ENCODE measurements at places on chromosomes 12 and 14.

- no peak for DNase-seq
Measured at GRCh38 chr14:34449819-34450541, 12.1 kb downstream of the SPTSSA start.

DNA sequence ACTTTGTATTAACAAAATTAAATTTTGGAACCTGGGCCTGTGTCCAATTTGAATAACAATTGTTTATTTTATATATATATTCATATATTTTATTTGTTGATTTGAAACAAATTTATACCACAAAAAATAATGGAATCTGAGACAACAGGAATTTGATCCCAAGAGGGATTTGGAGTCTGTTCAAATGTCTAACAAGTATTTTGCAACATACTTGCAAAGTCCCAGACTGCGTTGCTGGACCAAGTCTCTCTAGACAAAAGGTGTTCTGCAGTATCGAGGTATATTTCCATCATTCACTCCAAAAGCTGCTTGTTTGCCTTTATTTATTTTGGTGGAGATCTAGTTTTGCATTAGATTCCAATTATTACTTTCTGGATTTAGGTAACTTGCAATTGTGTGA, 68.7 kb upstream of the PTPRR start:
- DNase-seq: no peak

DNA sequence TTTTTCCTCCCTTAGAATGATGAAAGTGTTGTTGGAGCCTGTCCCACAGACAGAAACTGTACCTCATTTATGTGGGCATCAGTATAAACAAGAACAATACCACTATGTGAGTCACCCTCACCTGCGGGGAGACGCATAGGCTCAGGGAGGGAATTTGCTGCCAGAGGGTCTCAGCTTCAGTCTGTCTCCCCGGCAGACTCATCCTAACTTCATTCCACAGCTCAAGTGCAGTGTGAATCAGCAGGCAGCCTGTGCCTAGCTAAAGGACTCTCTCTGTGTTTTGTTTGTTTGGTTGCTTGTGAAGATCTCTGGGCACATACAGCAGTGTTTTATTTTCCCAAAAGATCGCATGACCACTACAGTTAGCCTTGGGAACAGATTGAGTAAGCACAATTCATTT, 98.9 kb downstream of the PRKCH start:
- no peak for DNase-seq

DNA sequence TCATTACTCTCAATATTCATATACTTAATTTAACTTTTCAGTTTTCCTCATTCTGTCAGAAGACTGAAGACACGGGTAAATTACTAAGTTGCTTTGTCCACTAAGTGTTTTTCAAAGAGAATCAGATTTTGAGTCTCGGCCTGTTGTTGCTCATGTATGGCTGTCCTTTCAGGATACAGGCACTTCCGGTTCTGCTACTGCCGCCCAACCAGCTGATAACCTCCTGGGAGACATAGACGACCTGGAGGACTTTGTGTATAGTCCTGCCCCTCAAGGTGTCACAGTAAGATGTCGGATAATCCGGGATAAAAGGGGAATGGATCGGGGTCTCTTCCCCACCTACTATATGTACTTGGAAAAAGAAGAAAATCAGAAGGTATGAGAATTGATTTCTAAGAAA, 28.3 kb upstream of the TEAD4 start:
- DNase-seq: no peak

- no peak for DNase-seq
Measured at GRCh38 chr14:65495196-65495595, 82.7 kb downstream of the FUT8 start.
